Astrocyte (in vitro differentiated cells and primary cell): ENCODE measurements at places on chromosomes 7 and 10. TPM values are rescaled to one million over a fixed set of nuclear protein-coding genes. Genes with fewer than 3 reads are reported as not detected.

The OPN1SW gene
- not detected in 2 replicates for total RNA-seq

The PRSS37 gene
- total RNA-seq: not detected in 2 replicates

DNA sequence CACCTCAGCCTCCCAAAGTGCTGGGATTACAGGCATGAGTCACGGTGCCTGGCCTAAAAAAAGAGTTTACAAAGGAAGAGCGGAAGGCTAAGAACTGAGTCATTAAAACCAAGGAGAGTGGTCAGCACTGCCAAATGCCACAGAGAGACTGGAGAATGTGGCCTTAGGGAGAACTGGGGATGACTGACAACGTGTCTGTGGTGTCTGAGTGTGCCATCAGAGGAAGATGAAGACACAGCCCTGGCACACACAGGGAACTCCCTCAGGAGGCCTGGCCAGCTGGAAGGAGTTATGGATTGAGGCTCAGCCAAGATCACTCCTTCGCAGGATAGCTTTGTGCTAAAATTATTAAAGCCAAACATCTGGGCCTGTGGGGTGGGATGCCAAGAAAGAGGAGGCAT lies 3.9 kb upstream of the INA start:
- DNase-seq: peak; percentile 97

DNA sequence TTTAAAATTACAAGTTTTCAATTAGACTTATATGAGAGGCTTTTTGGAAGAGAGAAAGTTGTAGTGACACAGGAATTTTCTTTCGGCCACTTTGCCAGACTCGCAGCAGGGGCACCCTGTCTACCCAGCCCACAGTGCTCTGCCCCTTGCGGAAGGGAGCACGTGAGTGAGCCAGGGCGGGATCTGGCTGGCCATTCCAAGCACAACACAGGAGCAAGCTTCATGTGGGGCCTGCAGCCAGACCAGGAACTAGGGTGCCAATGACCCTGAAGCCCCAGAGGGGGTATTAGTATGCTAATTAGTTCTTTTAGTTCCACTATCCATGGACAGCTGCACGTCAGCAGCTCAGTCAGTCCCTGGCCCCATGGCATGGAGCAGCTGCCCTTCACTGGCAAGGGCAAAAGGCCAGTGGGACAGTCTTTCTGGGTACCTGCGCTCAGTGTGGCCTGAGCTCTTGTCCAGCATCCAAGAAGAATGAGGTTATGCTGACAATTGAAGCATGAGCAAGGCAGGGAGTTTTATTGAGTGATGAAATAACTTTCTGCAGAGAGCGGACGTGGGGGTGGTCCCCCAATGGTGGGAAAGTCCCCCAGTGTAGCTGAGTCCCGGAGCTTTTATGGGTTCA lies 251.1 kb upstream of the CSTF2T start:
- no peak for DNase-seq

DNA sequence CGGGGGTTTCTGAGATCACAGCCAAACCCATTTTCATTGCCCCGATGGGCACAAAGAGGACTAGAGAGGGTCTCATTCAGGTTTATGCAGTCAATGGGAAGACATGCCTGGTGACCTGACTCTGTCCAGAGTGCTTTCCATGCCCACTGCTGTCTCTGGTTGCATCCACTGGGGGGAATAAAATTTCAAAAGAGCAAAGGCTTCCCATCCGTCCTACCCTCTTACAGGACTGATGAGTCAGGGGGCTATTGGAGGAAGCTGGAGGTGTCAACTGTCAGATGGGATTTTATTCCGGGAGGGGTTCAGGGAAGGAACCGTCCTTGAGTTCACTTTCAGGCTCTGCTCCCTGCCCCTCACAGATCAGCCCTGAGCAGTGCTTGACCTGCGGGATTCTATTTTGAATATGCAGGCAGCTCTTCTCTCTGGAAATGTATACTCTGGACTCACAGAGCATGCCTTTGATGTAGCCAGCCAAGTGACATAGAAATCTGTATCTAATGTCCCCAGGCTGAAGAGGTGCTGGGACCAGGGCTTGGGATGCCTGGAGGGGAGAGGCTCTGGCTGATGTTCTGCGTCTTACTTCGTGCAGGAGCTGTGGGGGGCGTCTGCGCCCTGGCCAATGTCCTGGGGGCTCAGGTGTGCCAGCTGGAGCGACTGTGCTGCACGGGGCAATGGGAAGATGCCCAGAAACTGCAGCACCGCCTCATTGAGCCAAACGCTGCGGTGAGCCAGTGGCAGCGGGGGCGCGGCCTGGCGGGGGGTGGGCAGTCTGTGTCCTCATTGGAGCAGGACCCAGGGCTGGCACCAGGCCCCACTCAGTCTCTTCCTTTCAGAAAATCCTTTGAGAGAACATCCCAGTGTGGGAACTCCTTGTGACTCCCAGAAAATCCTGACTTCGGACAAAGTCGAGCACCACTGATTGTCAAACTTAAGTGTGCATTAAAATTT lies 12.0 kb downstream of the C10orf62 start:
- no peak for DNase-seq
